ENCODE measurements at places on chromosomes 2 and 18. TPM values are rescaled to one million over a fixed set of nuclear protein-coding genes. Genes with fewer than 3 reads are reported as not detected.
A peak's percentile ranks its signal among the peaks of the same experiment; 100 is the strongest.

DNA sequence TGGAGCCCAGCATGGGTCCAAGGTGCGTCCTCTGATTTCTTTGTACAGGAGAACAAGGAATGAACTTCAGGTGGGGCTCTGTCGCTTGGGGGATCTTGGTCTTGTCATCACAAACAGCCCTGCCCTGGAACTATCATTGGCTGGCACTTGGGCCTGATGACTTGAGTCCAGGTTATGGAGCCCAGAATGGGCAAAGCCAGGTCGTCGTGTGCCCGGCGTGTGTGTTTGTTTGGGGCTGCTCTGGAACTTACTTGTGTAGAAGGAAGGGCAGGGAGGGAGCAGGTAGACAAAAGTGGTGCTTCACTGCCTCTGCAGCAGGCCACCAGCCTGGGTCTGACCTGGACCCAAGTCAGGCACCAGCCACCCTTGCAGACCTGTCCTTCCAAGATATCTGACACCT is 306.3 kb upstream of the HS6ST1 start:
- peak; percentile 18 for DNase-seq
- no peak overlapping the region for H3K4me3 ChIP-seq
- H3K36me3 ChIP-seq: no peaks in the 10 kb centered on the region
- no peaks in the 10 kb centered on the region for H3K27me3 ChIP-seq
- no peak overlapping the region for H3K27ac ChIP-seq

GRCh38 chr2:2061091-2061696 is 269.9 kb downstream of the MYT1L start:
- no peaks in the 10 kb centered on the region for H3K36me3 ChIP-seq
- no peak overlapping the region for H3K27ac ChIP-seq
- no peak overlapping the region for H3K4me3 ChIP-seq
- no peaks in the 10 kb centered on the region for H3K27me3 ChIP-seq

GRCh38 chr18:35747894-35748472 is 166.4 kb downstream of the GALNT1 start:
- H3K4me3 ChIP-seq: no peak overlapping the region
- no peak for DNase-seq
- H3K27me3 ChIP-seq: no peaks in the 10 kb centered on the region
- no peak overlapping the region for H3K27ac ChIP-seq
- no peaks in the 10 kb centered on the region for H3K4me1 ChIP-seq

DNA sequence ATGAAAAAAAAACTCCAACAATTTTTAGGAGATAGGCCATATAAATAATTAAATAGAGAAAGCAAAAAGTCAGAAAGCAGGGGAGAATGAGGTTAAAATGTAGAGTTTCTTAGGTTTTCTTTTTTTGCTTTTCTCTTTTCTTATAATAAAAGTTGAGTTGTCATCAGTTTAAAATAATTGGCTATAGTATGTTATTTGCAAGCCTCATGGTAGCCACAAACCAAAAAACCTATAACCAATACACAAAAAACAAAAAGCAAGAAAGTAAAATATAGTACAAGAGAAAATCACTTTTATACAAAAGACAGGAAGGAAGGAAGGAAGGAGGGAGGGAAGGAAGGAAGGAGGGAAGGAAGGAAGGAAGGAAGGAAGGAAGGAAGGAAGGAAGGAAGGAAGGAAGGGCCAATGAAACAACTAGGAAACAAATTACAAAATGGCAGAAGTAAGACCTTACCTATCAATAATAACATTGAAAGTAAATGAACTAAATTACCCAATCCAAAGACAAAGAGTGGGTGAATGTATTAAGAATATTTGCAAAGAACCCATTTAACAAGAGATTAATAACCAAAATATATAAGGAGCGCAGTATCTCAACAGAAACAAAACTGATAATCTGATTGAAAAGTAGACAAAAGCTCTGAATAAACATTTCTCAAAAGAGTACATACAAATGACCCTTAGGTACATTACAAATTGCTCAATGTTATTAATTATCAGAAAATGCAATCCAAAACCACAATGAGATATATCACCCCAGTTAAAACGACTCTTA is 541.3 kb upstream of the LRRTM4 start:
- no peak overlapping the region for H3K4me3 ChIP-seq
- no peaks in the 10 kb centered on the region for H3K27me3 ChIP-seq
- DNase-seq: no peak
- H3K27ac ChIP-seq: no peak overlapping the region
- no peaks in the 10 kb centered on the region for H3K4me1 ChIP-seq

DNA sequence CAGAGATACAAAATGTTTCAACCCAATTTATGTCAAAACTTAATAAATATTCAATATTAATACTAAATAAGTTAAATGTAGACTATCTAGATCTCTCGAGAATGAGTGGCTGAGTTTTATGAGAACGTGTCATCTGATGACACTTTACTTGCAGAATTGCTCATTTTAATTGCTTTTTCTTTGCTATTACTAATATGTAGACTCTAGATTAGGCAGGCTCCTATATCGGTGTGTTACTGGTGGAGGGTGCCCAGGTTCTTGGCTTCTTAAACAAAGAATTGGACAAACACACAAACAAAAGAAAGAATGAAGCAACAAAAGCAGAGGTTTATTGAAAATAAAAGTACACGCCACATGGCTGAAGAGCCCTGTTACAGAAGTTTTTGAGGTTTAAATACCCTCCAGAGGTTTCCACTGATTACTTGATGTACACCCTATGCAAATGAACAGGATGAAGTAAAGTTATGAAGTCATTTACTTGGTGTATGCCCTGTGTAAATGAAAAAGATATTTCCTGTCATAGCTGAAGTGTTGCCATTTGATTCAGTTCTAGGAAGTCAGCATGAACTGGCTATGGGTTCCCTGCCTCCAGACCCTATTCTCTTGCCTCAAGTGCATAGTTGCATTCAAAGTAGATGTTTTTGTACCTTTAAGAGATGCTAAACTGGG is 122.9 kb upstream of the ITGA4 start:
- no peak overlapping the region for H3K27ac ChIP-seq
- H3K27me3 ChIP-seq: no peaks in the 10 kb centered on the region
- no peaks in the 10 kb centered on the region for H3K4me1 ChIP-seq
- H3K36me3 ChIP-seq: no peaks in the 10 kb centered on the region
- no peak for DNase-seq

GRCh38 chr2:56357655-56358295 is 174.0 kb downstream of the CCDC85A start:
- no peak overlapping the region for H3K27ac ChIP-seq
- no peaks in the 10 kb centered on the region for H3K4me1 ChIP-seq
- H3K27me3 ChIP-seq: no peaks in the 10 kb centered on the region
- no peaks in the 10 kb centered on the region for H3K36me3 ChIP-seq

DNA sequence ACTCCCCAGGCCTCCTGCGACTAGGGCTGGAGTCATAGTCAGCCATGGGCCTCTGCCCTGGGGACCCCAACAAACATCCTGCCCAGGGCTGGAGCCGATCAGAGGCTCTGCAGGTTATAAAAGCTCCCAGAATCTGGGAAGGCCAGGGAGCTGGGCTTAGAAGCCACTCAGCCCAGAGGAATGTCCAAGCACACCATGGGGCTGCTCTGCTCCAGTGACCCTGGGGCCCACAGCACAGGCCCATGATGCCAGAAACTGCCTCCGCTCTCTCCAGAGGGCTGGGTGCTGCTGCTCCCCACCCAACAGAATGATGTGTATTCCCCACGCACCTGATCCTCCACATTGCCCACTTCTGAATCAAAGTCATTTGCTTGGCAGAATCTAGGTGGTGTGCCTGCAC is 88.5 kb downstream of the ARMC9 start:
- no peak overlapping the region for H3K4me3 ChIP-seq
- H3K27ac ChIP-seq: no peak overlapping the region
- DNase-seq: no peak
- H3K36me3 ChIP-seq: no peaks in the 10 kb centered on the region

DNA sequence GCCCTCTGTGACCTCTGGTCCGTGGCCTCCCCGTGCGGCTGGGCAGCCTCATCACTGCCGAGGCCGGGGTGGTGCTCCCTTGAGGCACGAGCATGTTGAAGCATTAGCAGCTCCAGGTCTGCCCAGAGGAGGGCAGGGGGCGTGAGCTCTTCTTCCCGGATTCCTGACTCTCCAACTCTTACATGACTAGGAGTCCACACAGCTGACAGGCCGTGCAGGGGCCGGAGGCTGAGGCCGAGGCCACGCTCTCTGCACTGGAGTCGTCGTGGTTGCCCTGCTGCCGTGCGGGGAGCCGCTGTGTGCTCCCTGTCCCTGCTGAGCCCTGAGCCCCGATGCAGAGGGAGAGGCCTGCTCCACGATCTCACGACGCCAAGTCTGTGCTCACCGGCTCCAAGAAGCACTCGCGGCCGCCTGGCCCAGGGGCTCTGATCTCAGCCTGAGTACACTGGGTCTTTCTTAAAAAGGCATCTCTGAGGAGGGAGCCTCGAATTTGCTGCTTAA is 19.4 kb upstream of the KCNG2 start:
- DNase-seq: no peak
- no peaks in the 10 kb centered on the region for H3K4me1 ChIP-seq
- no peaks in the 10 kb centered on the region for H3K36me3 ChIP-seq
- no peak overlapping the region for H3K4me3 ChIP-seq
- no peaks in the 10 kb centered on the region for H3K27me3 ChIP-seq

DNA sequence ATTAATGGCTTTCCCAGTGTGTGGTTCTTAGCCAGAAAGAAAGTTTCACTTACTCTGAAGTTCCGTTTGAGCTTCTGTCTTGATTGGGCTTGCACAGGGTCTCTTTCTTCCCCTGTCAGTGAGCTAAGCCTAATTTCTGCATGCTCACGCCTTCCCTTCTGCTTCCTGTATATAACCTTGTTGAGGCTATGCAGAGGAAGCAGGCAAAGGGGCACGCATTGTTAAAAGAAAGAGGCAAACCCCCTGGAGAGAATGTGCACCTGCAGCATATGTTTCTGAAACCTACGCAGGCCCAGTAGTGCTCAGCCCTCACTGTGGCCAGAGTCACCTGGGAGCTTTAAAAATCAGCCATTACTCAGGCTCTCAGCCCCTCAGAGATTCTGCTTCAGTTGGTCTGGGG is 14.5 kb upstream of the PLA2R1 start:
- no peaks in the 10 kb centered on the region for H3K27me3 ChIP-seq
- H3K4me1 ChIP-seq: peaks cover 3% of the 10 kb centered on the region
- no peak overlapping the region for H3K27ac ChIP-seq
- H3K4me3 ChIP-seq: no peak overlapping the region
- no peak for DNase-seq
- H3K36me3 ChIP-seq: no peaks in the 10 kb centered on the region

Gene G6PC2
- total RNA-seq: not detected

Gene GKN2
- total RNA-seq: not detected

Gene C18orf32
- 14.0 TPM for total RNA-seq

Gene CYBRD1
- 6.5 TPM for total RNA-seq

Gene EFEMP1
- not detected for total RNA-seq

Data from Caco-2 (cell line).